ENCODE measurements at places on chromosomes 4 and X. TPM values are rescaled to one million over a fixed set of nuclear protein-coding genes. Genes with fewer than 3 reads are reported as not detected.

GRCh38 chrX:70026851-70027200, 22.9 kb downstream of the AWAT2 start:
- DNase-seq: no peak

- no peak for DNase-seq
Measured at GRCh38 chr4:168097161-168097560, 4.8 kb downstream of the ANXA10 start.

DNA sequence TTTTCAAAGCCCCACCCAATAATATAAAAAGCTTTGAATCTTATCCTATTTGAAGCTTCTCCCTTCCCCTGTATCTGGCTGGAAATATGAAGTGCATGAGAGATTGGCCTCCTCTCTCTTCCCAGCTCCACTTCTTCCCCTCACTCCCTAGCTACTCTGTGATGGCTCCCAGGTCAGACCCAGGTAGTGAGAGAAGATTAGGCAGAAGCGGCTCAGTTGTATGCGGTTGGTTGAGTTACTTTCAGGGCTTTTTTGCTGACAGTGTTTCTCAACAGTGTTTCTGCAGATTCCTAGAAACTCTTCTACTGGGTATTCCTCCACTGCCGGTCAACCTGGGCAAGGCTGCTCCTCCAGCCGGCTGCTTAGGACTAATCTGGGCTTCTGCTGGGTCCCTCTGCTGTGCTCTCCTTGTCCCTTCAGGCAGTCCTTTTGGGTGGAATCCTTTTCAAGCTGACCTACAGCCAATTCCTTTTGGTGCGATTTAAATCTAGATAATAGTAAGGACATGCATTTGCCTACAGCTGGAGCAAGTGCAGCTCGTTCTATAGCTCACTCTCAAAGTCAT, 87.4 kb upstream of the SLC7A11 start:
- DNase-seq: no peak

- no peak for DNase-seq
Measured at GRCh38 chr4:87853108-87853507, 20.3 kb downstream of the MEPE start.

The ARHGAP4 gene
- total RNA-seq: 64.4 TPM

The RASSF6 gene
- total RNA-seq: 1.5 TPM

Measured in mesothelial cell of epicardium (in vitro differentiated cells).